ENCODE measurements at places on chromosomes 1 and 21. TPM values are rescaled to one million over a fixed set of nuclear protein-coding genes. Genes with fewer than 3 reads are reported as not detected.

GRCh38 chr1:198676253-198676652 is 37.4 kb downstream of the PTPRC start:
- no peak overlapping the region for H3K27ac ChIP-seq
- no peaks in the 10 kb centered on the region for H3K27me3 ChIP-seq
- peaks cover 3% of the 10 kb centered on the region for H3K4me1 ChIP-seq
- DNase-seq, result no peak

DNA sequence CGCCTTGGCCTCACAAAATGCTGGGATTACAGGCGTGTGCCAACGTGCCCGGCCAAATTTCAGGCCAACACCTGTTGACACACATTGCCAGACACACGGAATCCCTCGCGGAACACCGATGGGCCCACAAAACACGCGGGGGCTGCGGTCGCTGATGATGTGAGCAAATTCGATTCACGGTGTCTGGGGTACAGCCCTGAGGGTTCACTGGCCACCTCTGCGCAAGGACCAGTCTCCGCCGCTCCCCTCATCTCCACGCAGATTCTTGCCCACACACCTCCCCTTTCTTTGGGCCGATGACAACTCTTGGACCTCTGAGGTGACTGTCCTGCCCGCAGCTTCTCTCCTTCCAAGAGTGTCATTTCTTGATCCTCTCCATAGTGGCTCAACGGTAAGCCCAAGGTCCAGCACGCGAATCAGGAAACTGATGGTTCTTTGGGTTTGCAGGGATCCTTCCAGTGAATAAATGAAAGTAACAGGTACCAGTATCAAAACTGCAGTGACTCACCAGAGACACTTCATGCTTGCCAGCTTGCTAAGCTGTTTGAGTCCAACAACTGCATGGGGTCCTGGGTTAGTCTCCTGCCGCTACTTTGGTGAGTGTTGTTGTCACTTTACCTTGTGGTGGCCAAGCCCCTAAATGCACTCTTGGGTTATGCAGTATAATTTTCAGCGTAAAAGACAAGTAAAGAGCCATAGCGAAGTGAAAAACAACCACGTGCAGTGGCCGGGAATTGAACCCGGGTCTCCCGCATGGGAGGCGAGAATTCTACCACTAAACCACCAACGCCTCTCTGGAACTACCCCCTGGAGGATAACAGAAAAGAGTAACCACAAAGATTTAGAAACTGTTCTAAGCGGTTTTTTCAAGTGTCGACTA is 11.0 kb upstream of the RNU1-3 start:
- peaks cover 3% of the 10 kb centered on the region for H3K27me3 ChIP-seq
- DNase-seq, result no peak

GRCh38 chr1:24724345-24725208 is 20.7 kb upstream of the CLIC4 start:
- H3K27me3 ChIP-seq, result no peaks in the 10 kb centered on the region
- H3K27ac ChIP-seq, result peak overlapping the region; percentile 75
- no peaks in the 10 kb centered on the region for H3K36me3 ChIP-seq
- DNase-seq, result no peak
- H3K4me1 ChIP-seq, result peaks cover 26% of the 10 kb centered on the region
- H3K4me3 ChIP-seq, result no peak overlapping the region

DNA sequence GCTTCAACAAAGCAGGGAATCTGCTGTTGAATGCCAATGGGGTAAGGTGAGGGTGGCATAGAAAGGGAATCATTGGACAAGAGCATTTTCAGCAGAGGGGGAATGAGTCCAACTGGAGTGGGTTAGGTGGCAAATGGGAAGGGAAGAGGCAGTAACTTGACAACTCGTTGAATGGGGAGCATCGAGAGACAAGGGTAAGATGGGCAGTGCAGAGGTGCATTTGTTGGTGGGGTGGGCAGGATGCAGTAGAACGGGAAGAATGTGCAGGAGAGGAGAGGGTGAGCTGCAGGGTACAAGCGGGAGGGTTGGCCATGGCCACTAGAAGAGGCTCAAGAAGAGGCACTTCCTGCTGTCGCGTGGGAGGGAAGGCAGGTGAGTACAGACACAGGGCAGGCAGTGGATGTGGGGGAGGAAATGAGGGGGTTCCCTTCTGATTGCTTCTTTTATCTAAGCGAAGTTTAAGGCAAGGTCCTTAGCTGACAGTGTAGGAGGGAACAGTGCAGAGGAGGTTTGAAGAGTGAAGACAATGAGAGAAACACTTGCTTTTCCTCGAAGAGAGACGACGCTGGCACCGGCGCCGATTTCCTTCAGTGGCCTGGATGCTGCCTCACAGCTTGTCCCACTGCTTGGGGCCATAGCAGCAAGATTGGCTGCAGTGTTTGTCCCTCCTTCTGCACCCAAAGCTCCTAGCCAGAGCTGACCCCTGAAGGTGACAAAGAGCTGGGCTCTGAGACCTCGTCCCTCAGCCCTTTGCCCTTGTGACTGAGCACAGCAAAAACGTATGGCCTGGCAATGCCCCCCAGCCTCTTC is 3.2 kb upstream of the IKBKE start:
- H3K4me1 ChIP-seq, result peaks cover 45% of the 10 kb centered on the region
- no peak overlapping the region for H3K27ac ChIP-seq
- H3K27me3 ChIP-seq, result peaks cover 9% of the 10 kb centered on the region
- H3K4me3 ChIP-seq, result no peak overlapping the region
- H3K36me3 ChIP-seq, result peaks cover 3% of the 10 kb centered on the region
- no peak for DNase-seq

- no peaks in the 10 kb centered on the region for H3K27me3 ChIP-seq
- H3K36me3 ChIP-seq, result no peaks in the 10 kb centered on the region
- H3K4me3 ChIP-seq, result no peak overlapping the region
- H3K4me1 ChIP-seq, result peaks cover 2% of the 10 kb centered on the region
These were observed 49.3 kb upstream of the POU2F1 start for GRCh38 chr1:167171286-167171929.

DNA sequence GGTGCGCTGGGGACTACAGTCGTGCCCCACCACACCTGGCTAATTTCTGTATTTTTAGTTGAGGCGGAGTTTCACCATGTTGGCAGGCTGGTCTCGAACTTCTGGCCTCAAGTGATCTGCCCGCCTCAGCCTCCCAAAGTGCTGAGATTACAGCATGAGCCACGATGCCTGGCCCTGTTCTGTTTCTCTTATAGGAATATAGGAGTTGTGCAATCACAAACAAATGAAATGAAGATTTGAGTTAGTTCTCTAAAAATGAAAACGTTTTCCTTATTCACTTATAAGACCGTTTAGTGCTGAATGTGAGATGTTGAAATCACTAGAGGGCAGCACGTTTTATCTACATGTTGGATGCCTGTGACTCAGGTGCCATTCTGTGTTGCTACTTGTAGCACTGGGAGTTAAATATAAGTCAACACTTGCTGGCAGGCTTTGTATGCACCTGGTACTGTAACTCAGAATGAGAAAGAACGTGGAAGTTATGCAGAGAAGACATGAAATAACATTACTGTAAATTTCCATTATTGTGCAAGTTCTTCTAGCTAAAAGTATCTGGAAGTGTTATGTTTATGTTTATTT is 45.8 kb downstream of the MIGA1 start:
- no peak for DNase-seq
- peaks cover 10% of the 10 kb centered on the region for H3K36me3 ChIP-seq
- H3K27me3 ChIP-seq, result no peaks in the 10 kb centered on the region
- H3K4me1 ChIP-seq, result no peaks in the 10 kb centered on the region
- H3K27ac ChIP-seq, result no peak overlapping the region

GRCh38 chr1:55195521-55196233 is 19.5 kb downstream of the USP24 start:
- DNase-seq, result no peak
- no peaks in the 10 kb centered on the region for H3K4me1 ChIP-seq
- H3K4me3 ChIP-seq, result no peak overlapping the region
- H3K27me3 ChIP-seq, result no peaks in the 10 kb centered on the region
- H3K36me3 ChIP-seq, result peaks cover 4% of the 10 kb centered on the region

- no peak overlapping the region for H3K27ac ChIP-seq
- H3K4me1 ChIP-seq, result no peaks in the 10 kb centered on the region
- DNase-seq, result no peak
- H3K27me3 ChIP-seq, result no peaks in the 10 kb centered on the region
- H3K4me3 ChIP-seq, result no peak overlapping the region
These were observed 7.1 kb upstream of the GADD45A start for GRCh38 chr1:67677930-67678329.

GRCh38 chr1:3828391-3828790 is 28.6 kb downstream of the CEP104 start:
- H3K36me3 ChIP-seq, result peaks cover 84% of the 10 kb centered on the region
- no peaks in the 10 kb centered on the region for H3K27me3 ChIP-seq
- H3K27ac ChIP-seq, result no peak overlapping the region
- H3K4me1 ChIP-seq, result peaks cover 5% of the 10 kb centered on the region
- no peak for DNase-seq
- no peak overlapping the region for H3K4me3 ChIP-seq

DNA sequence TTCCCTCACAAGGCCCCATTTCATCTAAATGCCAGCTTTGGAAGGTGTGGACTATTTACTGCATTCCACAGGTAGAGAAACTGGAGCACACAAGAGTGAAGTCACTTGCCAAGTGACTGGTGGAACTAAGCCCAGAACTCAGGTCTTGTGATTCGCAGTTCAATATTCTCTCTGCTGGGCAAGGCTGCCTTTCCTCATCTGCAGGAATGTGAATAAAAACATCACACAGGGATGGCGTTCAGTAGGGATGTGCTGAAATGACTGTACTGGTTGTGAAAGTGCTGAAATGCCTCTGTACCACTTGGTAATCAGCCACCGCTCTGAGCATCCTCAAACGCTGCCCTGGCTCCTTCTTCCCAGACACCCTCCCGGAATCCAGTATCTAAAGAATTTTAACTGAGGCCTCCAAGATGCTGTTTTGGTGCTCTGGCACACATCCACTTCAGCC is 145.6 kb downstream of the HIVEP3 start:
- H3K4me3 ChIP-seq, result no peak overlapping the region
- H3K36me3 ChIP-seq, result no peaks in the 10 kb centered on the region
- no peak for DNase-seq
- peaks cover 27% of the 10 kb centered on the region for H3K4me1 ChIP-seq
- no peaks in the 10 kb centered on the region for H3K27me3 ChIP-seq
- no peak overlapping the region for H3K27ac ChIP-seq

DNA sequence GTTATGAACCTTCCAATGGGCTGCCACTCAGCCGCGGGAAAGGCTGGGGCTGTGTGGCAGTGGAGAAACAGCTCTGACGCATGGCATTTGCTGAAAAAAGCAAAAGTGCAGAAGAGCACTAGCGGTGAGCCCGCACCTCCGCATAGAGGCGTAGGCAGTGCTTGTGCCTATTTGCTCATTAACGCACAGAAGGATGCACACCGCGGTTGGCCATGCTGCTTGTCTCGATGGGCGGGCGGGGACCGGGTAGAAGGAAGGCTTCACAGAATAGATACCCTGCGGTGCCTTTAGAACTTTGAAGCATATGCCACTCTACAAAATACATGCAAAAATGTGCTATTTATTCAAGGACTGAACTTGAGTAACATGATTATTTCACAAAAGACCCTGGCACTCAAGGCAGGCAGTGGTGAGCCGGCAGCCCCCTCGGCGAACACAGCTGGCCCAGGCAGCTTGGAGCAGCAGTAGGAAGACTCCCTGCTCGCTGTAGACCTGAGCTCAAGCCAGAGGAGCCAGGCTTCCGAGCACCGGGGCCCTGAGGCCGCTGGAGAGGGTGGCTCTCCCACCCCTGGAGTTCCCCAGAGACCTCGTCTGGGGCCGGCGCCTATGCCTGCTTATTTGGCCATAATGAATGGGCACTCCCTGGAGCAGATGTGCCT is 71.5 kb downstream of the SIK1 start:
- H3K27ac ChIP-seq, result no peak overlapping the region
- H3K4me1 ChIP-seq, result peaks cover 56% of the 10 kb centered on the region
- H3K36me3 ChIP-seq, result no peaks in the 10 kb centered on the region
- H3K27me3 ChIP-seq, result no peaks in the 10 kb centered on the region
- DNase-seq, result no peak

DNA sequence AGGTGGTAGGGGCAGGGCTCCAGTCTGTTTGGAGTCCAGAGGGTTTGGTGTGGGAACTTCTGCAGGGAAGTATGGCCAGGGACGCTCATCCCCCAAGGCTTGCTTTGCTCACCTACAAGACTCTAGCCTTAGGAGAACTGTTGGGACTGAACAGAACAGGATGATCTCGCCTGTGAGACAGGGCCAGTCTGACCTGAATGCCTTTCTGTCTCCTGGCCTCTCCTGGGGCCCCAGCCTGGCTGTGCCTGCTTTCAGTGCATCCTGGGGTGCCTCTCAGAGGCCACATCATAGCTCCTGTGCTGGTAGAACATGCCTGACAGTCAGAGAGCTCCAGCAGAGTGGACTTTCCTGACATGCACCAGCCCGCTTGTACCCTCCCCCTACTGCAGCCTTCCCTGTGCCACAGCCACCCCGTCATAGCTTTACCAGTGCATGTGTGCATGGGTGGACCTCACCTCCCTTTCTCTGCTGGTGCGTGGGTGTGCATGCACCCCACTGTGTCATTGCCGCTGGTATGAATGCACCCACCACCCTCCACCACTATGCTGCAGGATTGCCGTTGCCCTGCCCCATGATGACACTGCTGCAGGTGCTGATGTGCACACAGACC is 165.8 kb downstream of the GIPC2 start:
- no peaks in the 10 kb centered on the region for H3K27me3 ChIP-seq
- H3K36me3 ChIP-seq, result no peaks in the 10 kb centered on the region
- no peak for DNase-seq
- no peaks in the 10 kb centered on the region for H3K4me1 ChIP-seq
- H3K27ac ChIP-seq, result no peak overlapping the region

Gene BECN2
- polyA plus RNA-seq, result not detected

Gene RGS8
- polyA plus RNA-seq, result 8.2 TPM

Gene ALX3
- not detected for polyA plus RNA-seq

Gene VSIG8
- polyA plus RNA-seq, result 0.27 TPM

Data from spinal cord (tissue), 10 donors.